ENCODE measurements at places on chromosomes 3 and 15.

- no peak for DNase-seq
Observed at GRCh38 chr15:56971571-56971970, 53.1 kb downstream of the TCF12 start.

DNA sequence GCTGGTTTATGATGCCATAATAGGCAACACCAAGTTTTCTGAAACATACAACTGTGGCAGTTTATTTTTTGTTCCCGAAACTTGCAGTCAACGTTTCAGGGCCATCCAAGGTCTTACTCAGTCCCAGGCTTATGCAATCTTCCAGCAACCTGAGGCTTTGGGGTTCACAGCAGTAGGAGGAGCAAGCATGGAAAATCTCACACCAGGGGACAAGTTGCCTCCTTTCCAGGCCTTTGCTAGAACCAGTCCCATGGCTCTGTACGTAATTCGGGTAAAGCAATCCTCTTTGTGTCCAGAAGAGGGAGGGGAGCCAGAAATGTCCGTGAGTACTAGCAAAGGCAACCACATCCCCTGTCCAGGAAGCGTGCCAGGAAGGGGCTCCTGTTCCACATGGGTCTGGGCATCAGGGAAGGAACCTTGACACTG, 4.7 kb upstream of the FAM240A start:
- no peak for DNase-seq

DNA sequence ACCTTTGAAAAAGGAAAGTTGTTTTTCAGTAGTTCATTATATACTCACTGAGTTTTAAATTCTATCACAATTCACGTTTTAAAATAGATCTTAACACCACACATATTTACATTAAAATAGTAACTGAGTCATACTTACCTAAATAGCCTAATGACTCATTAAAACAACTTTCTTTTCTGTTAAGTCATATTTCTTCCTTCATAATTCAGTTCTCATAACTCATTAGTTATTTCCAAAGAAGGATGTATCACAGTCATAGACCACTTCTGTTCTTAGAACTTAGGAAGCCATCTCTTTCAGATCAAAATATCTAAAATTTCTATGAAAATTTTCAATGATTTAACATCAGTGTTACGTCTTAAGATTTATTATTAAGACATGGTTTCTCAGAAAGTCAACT, 885.9 kb downstream of the FHIT start:
- DNase-seq: no peak

DNA sequence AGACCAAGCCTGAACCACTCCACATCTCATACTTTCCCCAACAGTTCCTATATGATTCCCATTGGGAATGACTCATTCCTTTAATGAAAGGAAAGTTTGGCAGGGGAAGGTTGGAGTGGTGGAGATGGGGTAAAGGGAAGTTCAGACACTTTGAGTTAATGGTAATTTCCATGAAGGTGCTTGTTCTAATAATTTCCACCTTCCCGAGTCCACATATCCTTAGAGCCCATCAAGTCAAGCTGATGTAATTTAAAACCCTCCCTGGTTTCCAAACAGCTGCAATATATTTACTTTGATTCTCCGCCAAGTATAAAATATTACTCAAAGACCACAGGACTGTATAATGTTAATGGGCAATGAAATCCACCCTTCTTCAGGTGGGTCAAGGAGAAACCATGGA, 95.0 kb upstream of the GALNT15 start:
- no peak for DNase-seq

GRCh38 chr3:154542837-154543236, 112.8 kb upstream of the GPR149 start:
- no peak for DNase-seq

GRCh38 chr3:129132097-129132866, 10.7 kb upstream of the RAB43 start:
- DNase-seq: no peak

DNA sequence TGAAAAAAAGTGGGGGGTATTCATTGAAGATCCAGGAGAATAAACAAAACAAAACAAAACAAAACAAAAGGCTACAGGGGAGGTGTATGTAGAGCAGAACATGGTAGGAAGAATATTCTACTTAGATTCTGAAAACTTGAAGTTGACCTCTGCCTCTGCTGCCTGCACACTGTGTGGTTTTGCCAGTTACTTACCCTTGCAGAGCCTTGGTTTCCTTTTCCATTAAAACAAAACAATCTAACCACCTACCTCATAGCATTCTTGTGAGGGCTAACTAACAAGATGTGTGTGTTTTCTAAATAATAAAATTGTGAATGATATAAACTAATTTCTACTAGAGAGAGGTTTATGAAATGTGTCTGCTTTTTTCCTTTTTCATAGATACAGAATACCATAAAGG, 423.1 kb downstream of the TIGIT start:
- no peak for DNase-seq

DNA sequence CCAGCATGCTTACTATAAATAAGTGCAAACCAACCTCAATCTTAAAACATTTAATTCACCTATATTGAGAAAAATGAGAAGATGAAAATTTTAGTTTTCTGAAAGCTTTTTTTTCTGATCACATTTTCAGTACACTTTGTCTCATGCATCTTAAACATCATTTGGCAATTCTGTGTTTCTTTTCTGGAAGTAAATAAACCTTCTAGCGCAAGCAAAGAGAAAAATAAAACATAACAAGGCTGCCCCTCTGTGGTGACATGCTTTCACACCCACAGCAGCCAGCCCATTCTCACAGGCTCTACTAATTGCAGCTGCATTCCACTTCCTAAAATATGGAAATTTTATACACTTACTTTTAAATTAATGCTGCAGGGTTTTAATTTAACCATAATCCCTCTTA, 90.1 kb downstream of the NEK10 start:
- no peak for DNase-seq

All from COLO829 (cell line).